ENCODE measurements at places on chromosomes 1 and 21. TPM values are rescaled to one million over a fixed set of nuclear protein-coding genes. Genes with fewer than 3 reads are reported as not detected.
A peak's percentile ranks its signal among the peaks of the same experiment; 100 is the strongest.

The LCE2A gene
- not detected for total RNA-seq

The MIB2 gene
- total RNA-seq = 77.4 TPM

- no peak for DNase-seq
These were observed 260.7 kb downstream of the CHRM3 start for GRCh38 chr1:239647045-239647444.

DNA sequence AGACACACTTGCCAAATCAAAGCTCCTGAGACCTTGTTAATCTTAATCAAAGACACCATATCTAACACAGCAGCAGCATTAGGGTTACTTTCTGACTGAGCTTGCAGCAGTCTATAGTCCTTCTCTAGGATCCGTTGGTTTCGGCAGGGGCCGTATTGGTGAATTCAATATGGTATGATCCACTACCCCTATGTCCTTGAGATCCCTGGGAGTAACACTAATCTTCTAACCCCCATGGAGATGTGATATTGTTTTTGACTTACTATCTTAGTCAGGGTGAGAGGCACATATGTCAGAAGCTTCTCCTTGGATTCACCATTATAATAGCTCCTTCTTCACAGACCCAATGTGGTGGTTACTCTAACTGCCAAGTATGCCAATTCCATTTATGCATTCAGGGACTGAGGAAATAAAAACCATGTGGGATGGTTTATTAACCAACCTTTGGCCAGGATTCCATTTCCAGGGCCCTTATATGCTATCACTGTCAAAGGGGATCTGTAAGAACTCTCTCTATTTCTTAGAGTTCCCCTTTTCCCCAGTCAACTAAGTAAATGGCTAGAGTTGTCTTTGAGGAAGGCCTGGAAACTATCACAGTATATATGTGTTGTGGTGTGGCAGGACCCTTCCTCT lies 673.6 kb upstream of the USP24 start:
- no peak for DNase-seq

DNA sequence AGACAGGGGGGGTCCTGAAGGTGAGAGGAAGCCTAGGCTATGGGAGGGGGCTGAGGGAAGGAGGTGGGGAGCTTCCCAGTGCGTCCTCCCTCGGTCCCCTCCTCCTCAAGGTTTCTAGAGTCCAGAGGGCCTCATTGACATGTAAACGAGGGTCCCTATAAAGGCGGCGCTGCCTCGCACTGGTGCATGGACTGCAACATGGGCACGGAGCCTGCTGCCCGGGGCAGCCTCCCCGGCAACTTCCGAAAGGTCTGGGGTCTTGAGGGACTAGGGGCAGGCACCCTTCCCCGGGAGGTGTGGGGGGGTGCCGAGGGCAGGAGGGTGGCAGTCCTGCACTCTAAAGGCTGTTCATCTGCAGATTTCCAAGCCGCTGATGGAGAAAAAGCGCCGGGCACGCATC lies at the start of gene HES3:
HES3 (plus strand) TSS at position 187 of the 400 bp plus-strand sequence; CDS start at position 374, 187 bp downstream.
- DNase-seq = peak; percentile 71

- DNase-seq = peak; percentile 58
These were observed 5.6 kb downstream of the PDZK1IP1 start for GRCh38 chr1:47184090-47184821.

GRCh38 chr1:34408011-34408410 lies 231.3 kb downstream of the C1orf94 start:
- peak; percentile 29 for DNase-seq

DNA sequence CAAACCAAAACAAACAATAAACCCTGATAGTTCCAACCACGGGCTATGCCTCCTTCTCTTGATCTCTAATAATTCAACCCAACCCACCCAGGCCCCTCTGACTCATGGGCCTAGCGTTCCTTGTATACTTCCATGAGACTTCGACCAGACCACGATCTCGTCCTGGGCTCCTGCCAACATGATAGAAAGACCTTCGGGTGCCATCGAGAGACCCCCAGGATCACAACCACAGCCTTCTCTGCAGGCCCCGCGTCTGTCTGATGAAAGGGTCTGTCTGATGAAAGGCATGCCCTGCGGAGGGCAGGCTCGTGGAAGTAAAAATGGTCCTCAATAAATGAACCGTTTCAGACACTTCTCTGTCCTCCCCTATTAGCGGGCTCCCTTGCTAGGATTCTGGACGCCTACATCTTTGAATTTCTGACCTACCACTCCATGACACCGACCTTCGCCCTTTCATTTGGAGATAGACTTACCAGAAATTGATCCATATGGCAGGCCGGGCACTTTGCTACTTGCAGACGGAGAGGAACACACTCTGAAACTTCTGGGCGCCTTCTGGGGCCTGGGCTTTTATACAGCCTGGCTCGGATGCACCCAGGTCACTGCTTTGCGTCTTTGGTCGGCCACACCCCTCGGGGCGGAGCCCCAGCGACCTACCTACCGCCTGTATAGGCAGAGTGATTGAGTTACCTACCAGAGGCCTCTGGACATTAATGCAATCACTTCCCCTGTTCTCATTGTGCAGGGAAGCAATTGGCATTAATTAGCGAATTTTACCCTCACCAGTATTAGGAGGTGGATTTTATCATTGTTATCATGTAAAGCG lies 5.3 kb upstream of the KLF18 start:
- no peak for DNase-seq

DNA sequence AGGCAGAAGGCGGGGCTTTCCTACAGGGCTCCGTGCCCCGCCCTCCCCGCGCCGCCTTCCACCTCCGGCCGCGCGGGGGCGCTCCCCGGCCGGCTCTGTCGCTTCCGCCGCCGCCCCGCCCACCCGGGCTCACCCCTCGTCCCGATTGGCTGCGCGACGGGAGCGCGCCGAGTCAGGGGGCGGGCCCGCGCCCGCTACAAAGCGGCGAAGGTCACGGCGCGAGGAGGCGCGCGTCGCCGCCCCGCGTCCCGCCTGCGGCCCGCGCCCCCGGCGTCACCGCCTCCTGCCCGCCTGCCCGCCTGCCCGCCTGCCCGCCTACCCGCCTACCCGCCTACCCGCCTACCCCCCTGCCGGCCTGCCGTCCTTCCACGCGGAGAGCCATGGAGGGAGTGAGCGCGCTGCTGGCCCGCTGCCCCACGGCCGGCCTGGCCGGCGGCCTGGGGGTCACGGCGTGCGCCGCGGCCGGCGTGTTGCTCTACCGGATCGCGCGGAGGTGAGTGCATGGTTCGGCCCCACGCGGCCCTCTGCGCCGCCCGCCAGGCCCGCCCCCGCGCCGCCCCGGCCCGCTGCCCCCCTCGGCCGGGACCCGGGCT lies at the start of gene TMEM201:
TMEM201 (plus strand) TSS at position 361 of the 593 bp plus-strand sequence; CDS start at position 381, 20 bp downstream.
- peak; percentile 97 for DNase-seq

GRCh38 chr1:19373211-19374082 lies 61.3 kb downstream of the SLC66A1 start:
- no peak for DNase-seq

DNA sequence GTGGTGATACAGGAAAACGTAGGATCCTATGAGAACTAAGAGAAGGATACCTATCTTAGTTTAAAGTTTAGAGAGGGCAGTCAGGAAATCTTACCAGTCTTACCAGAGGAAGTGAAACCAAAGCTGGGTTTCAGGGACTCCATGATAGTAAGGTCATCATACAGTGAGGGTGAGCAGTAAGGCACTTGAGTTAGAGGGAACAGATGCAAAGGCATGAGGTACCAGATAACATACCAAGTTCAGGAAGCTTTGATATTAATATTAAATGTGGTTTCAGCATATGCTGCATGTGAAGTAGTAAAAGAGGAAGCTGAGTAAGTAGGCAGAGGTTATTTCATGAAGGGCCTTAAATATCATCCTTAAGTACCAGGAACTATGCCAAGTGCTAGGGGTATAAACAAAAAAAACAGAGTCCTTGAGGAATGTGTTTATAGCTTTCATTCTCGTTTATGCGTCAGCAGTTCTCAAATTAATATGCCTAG lies 16.9 kb downstream of the ATG4C start:
- DNase-seq = no peak

DNA sequence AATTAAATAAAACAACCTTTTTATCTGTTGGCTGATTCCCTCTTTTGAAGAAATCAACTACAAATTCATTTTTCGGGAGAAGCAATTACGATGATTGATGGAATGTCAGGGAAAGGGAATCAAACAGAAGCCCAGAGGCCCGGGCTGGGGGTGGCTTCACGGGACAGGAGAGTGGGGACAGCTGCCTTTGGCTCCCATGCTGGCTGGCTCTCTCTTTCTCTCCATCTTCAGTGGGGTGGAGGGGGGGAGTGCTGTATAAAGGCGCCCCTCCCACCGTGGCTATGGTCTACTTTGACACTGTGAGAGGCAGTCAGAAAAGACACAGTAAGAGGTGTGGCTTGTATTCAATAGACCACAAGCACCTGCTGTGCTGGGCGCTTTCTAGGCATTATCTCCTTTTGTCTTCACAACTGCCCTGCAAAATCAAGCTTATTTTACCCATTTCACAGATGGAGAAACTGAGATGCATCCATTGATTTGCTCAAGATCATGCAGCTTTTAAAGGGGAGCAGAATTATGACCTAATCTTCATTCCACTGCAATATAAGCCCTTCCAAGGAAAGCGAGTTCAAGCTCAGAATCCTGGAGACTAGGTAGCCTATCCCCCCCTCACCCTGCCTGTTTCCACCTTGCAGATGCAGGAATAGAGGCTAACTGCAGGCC lies 92.9 kb downstream of the GRIK3 start:
- no peak for DNase-seq

- no peak for DNase-seq
These were observed 871 bp downstream of the PINK1 start for GRCh38 chr1:20634065-20634593.

DNA sequence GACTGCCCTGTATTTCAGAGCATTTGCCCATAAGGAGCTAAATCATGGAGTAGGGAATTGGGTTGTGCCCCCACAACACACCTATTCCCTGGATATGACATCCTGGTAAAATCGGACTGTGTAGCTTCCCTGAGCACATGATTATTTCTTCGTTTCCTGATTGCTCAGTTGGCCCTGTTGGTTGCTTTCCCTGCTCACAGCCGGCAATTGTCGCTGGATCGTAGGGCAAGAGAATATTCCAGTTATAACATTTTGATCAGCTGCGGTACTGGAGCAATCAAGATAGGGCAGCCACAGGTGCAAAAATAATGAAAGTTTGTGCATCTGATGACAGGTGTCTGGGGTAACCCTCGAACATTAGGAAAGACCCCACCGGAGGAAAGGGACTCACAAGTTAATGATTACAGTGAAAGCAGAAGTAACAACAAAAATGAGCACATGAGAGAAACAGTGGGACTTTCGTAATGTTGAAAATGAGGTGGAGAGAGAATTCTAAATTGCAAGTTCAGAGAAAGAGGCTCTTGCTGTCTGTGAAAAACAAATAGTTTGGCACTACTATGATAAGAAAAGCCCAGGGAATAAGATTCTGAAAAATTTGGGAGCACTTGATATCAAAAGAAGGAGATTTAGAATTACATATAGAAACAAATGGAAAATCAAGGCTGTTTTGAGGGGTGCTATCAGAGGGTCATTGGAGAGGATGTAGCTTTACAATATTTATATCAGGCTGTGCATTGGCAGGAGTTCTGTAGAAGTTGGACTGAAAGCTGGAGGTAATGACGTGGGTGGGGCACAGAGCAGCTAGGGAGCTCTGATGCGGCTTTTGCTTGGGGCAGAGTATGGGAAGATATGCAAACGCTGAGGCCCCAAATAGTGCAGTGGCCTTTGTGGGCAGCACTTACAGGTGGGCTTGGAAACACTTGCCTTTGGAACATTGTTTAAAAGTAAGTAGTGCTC lies at the start of gene MAB21L3:
MAB21L3 (plus strand) TSS at position 833 of the 957 bp plus-strand sequence. CDS start 1,217 bp downstream, outside the sequence.
- DNase-seq = no peak

- DNase-seq = peak; percentile 72
These were observed 633.2 kb upstream of the NEGR1 start for GRCh38 chr1:72915581-72915980.

- DNase-seq = no peak
These were observed 29.5 kb upstream of the ABCG1 start for GRCh38 chr21:42189431-42189830.

- no peak for DNase-seq
These were observed 112.9 kb upstream of the BEND5 start for GRCh38 chr1:48889615-48890014.

DNA sequence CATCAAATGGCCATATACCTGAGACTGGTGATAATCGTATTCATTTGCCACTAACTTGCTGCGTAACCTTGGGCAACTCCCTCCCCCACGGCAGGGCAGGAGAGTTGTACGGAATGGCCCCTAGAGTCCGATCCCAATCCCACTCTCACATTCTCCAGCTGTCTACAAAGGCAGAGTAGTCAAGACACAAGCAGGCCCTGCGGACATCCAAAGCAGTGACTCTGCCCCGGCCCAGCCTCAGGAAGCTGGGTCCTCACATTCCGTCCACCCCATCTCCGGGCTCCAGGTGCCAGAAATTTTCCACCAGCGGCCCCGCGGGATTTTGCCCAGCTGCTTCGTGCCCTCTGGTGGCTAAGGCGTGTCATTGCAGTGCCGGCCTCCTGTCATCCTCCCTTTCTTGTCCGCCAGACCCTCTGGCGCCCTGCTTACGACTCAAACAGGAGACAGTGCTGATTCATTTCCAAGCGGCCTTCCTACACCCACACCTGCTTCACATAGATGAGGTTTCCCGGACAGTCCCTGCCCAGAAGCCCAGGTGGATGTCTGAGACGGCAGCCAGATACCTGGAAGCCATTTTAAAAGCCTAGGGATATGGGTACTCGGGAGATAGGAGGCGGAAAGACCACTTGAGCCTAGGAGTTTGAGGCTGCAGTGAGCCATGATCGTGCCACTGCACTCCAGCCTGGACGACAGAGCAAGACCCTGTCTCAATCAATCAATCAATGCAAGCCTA lies 2.9 kb upstream of the S100A2 start:
- DNase-seq = peak; percentile 97

GRCh38 chr1:59345221-59345620 lies 48.3 kb downstream of the FGGY start:
- no peak for DNase-seq

GRCh38 chr21:41319273-41319672 lies 2.7 kb downstream of the FAM3B start:
- DNase-seq = no peak

DNA sequence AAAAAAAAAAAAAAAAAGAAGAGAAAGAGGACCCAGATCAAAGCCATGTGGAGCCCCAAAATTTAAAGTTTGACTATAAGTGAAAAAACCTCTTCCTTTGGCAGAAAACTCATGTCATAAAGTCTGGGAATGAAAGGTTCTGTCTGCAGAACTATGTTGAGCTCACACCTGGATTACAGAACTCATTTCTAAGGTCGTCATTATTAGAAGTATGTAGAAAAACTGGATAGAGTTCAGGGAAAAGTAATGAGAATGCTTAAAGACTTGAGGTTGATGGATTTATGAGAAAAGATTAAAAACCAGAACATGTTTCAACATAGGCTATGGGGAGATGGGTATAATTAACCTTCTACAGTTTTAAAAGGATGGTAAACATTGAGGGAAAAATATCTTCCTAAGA lies 90.7 kb upstream of the COL11A1 start:
- no peak for DNase-seq

All from endodermal cell (in vitro differentiated cells).